AG09309 (cell line): ENCODE measurements at places on chromosomes 2 and 18.

DNA sequence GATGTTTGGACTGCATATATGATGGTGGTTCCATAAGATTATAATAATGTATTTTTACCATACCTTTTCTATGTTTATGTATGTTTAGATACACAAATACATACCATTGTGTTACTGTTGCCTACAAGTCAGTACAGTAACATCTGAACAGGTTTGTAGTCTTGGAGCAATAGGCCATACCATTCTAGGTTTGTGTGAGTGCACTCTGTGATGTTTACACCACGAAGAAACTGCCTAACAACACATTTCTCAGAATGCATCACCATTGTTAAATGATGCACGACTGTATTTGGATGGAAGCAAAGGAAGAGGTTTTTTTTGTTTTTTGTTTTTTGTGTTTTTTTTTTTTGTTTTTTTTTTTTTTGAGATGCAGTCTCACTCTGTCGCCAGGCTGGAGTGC, 9.5 kb downstream of the DUSP19 start:
- no peak for DNase-seq

- no peak for DNase-seq
These were observed 495.7 kb upstream of the TCF4 start for GRCh38 chr18:56083523-56084287.

DNA sequence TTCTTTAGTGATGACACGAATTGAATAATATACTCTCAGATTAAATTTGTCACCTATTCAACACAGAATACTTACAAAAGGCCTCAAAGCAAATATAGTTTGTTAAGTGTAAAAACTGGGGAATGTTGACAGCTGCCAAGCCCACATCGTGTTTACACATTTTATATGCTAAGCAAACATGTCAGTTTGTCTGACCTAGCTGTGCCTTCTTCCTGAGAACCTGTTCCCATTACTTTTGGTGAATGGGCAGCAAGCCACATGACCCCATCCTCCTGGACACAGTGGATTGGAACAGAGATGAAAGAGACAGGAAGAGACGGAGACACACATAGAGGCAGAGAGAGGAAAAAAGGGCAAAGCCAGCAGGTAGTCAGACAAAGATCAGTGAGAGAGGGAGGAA, 22.9 kb upstream of the CUL3 start:
- no peak for DNase-seq

GRCh38 chr2:229267080-229267479, 4.0 kb downstream of the PID1 start:
- DNase-seq, result no peak

- DNase-seq, result no peak
These were observed 383.7 kb downstream of the CDH2 start for GRCh38 chr18:27793013-27793785.

GRCh38 chr18:4844320-4844719, 352.7 kb downstream of the AKAIN1 start:
- DNase-seq, result no peak

- no peak for DNase-seq
These were observed 60.9 kb downstream of the AAK1 start for GRCh38 chr2:69582582-69583176.

DNA sequence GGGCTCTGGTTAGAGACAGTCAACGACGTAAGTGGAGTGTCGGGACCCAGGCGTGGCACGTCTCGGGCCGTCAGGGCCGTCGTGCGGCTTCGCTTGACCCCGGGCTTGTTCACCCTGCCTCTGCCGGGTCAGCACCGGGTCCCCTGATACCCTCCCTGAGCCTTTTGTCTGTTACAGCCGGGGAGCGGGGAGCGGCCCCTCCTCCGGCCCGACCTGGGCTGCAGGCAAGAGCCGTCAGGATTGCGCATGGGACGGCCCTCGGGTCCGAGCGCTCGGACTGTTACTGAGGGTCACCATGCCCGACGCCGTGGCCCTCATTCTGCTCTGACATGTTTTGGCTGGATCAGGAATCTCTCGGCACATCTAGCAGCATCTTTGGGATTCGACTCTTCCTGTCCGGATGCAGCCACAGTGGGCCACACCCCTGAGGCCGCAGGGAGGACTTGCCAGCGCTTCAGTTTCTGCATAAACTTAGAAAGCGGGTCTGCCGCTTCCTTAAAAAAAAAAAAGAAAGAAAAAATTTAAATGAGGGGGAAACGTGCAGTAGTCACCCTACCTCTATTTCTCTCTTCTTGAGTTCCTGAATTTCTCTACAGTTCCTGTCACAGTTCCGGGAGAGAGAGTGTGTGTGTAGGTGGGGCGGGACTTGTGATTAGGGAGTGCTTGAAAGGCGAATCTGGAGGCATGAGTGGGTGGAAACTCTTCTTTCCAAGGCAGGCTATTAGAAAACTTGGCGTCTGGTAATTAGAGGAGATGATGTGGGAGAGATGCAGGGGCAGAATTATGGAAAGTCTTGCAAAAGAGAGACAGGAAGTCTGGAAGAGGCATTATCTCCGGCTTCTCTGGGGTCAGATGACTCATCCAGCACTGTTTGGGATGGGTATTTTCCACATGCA, 909 bp downstream of the TMEM87B start:
- DNase-seq, result peak; percentile 92

- no peak for DNase-seq
These were observed 328.9 kb upstream of the ID2 start for GRCh38 chr2:8352989-8353388.

DNA sequence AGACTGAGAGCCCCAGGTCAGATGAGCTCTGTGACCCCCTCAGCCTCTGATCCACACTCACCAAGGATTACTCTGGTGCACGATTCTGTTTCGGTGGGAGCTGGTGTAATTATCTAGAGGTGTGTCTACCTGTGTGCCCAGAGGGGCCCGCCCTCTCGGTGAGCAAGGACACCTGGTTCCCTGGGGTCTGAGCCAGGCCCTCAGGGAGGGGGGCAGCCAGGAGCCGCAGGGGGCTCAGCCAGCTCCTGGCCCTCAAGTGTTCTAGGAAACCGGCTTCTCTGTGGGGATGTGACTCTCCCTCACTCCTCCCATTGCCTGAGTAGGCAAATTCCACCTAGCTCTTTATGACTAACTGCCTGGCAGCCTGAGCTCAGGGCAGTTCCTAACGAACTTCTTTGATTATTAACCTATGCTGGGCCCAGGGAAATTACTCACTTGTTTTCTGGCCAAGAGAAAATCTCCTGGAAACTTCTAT, 17.4 kb downstream of the AGAP1 start:
- peak; percentile 41 for DNase-seq

- DNase-seq, result no peak
These were observed 1412.0 kb upstream of the ZEB2 start for GRCh38 chr2:145931781-145932395.

GRCh38 chr2:31893094-31893493, 117.7 kb downstream of the MEMO1 start:
- DNase-seq, result no peak

GRCh38 chr2:240736281-240737250, 44.9 kb downstream of the AQP12A start:
- no peak for DNase-seq

- no peak for DNase-seq
These were observed 191.0 kb upstream of the FN1 start for GRCh38 chr2:215626812-215627281.

- no peak for DNase-seq
These were observed 207.6 kb downstream of the PPP1R1C start for GRCh38 chr2:182193291-182193690.

DNA sequence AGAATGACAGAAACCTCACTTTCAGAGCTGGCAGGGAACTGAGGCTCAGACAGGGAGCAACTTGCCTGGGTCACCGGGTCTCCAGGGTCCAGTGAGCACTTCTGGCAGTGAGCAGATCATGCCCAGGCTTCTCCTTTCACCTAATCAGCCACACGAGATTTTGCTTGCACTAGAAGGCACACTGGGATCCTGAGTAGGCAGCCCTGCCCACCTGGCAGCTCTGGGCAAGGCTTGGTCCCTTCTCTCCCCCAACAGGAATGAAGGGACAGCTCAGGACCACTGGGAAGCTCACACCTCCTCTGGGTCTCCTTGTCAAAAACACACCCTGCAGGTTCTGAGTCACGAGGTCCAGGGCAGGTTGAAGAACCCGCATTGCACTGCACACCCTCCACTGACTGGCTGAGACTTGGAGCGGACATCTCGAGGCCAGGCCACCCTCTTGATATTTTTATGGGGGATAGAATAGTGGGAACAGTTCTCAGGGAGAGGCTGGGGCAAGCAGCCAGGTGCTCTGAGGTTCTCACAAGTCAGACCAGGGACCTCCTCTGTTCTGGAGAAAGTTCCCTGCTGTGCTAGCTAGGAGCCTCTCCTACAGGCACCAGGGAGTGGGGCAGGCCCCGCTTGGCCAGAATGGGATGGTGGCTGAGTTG, 5.7 kb downstream of the MAL start:
- no peak for DNase-seq

- no peak for DNase-seq
These were observed 217.8 kb downstream of the BCL11A start for GRCh38 chr2:60335533-60336237.
